A549 treated with Mapracorat at 1 μM for 4 hours (cell line): ENCODE measurements at places on chromosomes 4 and X. TPM values are rescaled to one million over a fixed set of nuclear protein-coding genes. Genes with fewer than 3 reads are reported as not detected.

The MAGT1 gene
- total RNA-seq: 34.3 to 41.6 TPM (median 40.8 TPM) in 5 replicates

The PITX2 gene
- total RNA-seq: 0.80 to 1.0 TPM (median 0.93 TPM) in 5 replicates

The FDCSP gene
- not detected in 5 replicates for total RNA-seq

The TMPRSS11D gene
- total RNA-seq: not detected in 5 replicates

The EMCN gene
- total RNA-seq: not detected in 5 replicates

The NLGN4X gene
- total RNA-seq: 0.04 TPM in 2 of 5 replicates, not detected in the others

The WDR17 gene
- 1.3 to 3.3 TPM (median 1.9 TPM) in 5 replicates for total RNA-seq

The FAM9C gene
- 0.07 TPM in 1 of 5 replicates, not detected in the others for total RNA-seq
